ENCODE measurements at places on chromosomes 5 and 9. TPM values are rescaled to one million over a fixed set of nuclear protein-coding genes. Genes with fewer than 3 reads are reported as not detected.

The KCTD16 gene
- 0.14 TPM for total RNA-seq

The PDE8B gene
- 0.66 TPM for total RNA-seq

The IFNK gene
- not detected for total RNA-seq

The WDR31 gene
- total RNA-seq = 3.1 TPM

The ASS1 gene
- 40.3 TPM for total RNA-seq

DNA sequence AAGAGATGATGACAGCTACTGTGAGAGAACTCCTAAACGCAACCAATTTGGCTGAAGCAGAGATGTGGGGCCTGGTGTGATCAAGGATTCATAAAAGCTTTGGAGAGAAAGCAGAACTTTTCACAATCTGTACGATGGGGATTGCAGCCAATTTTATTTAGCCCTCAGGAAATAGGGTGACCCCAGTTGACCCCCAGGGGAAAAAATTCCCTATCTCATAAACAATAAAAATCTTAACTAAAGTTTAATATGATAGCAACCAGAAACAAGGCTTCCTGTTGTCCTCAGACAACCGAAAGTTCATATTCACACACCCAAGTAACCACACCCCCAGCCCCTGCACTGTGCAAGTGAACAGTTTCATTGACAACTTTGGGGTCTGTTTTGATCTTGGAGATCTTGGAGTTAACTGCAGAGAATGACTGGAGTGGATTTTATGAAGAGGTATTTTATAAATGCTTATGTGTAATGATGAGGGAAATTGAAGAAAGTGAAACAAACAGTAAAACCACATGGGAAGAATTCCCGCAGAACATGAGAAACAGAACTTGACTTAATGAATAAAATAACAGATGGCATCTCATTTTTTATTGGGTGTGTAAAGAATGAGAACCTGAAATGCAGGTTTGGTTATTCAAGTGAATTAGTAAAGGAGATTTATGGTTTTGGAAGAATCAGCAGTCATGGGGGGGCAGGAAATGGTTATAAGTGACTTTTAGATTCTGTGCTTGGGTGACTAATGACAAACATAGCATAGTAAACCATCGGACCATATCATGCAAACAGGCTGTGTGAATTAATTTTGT is 94.5 kb downstream of the PDE4D start:
- DNase-seq = peak; percentile 57

DNA sequence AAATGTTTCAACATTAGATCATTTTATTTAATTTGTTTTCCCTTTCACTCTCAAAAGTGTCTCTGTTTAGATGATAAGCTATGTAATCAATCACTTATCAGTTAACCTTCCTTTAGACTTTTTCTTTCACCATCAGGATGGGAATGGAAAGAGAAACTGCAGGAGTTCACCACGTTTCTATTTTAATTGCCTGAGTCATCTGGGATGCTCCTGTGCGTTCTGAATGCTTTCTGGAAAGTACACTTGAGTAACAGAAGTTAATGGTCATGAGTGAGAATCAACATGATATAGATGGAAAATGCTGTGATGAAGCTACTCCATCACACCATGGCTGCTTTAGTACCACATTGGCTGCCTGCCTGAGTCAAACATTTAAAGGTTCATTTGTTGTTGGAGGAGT is 783.3 kb upstream of the CDH9 start:
- DNase-seq = no peak

DNA sequence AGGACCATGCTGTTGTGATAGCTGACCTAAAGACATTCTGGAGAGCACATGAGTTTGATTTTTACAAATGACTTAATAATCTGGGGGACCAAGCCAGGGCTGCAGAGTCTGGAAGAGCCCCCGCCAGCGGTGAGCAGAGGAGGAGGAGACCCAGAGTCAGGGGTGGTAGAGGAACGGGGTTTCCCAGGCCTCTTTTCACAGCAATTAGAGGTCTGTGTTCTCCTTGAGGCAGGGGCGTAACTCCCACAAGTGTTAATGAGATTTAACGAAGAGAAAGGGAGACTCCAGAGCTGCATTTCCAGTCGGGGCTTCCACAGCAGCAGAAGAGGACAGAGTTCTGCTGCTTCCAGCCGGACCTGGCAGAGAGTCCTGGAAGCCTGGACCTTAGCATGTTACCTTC is 137.9 kb upstream of the SLC24A2 start:
- DNase-seq = no peak

- DNase-seq = no peak
These were observed 189.8 kb downstream of the ADAMTS12 start for GRCh38 chr5:33701951-33702350.

DNA sequence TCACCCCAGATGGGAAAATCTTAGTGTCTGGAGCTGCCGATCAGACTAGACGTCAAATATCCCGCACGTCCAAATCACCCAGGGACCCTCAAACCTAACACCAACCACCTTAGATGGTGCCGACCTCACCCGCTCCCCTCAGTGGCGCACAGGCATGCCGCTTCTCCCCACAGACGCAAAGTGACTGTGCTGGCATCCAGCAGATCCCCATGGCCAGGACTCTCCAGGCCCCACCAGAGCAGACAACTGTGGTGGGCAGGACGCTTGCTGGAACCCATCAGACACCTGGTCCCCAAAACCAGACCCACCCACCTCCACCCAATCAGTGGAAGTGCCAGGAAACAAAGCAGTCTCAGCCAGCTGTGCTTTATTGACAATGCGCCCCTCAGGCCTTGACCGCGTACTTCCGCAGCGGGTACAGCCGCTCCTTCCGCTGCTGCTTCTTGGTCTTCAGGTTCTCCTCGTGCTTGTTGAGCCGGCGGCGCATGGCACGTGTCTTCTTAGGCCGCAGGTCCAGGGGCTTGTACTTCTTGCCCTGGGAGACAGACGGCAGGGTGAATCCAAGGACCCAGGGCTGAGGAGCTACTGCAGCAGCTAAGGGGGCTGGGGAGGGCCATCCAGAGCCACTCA is 4.1 kb downstream of the RPL35 start:
- DNase-seq = no peak

- DNase-seq = no peak
These were observed 803.9 kb upstream of the CDH10 start for GRCh38 chr5:25448646-25449045.

Measured in Calu3 (cell line).